ENCODE measurements at places on chromosomes 1 and 21.

DNA sequence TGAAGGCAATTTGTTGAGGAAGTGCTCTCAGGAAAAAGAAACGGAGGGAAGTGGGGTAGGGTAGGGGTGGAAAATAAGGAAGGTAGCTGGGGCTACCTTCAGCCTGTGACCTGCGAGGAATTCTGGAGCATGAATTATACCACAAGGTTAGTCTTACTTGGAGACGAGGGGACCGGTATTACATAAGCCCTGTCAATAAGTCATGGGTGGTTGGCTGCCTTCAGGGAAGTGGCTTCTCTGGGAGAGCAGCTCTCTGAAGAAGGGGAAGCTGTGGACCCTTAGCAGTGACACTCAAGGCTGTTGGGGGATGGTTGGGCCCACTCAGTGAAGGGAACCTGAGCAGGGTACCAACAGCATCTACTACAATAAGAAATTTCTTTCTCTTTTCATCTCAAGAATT lies 111.3 kb downstream of the TNFSF18 start:
- DNase-seq, result no peak

DNA sequence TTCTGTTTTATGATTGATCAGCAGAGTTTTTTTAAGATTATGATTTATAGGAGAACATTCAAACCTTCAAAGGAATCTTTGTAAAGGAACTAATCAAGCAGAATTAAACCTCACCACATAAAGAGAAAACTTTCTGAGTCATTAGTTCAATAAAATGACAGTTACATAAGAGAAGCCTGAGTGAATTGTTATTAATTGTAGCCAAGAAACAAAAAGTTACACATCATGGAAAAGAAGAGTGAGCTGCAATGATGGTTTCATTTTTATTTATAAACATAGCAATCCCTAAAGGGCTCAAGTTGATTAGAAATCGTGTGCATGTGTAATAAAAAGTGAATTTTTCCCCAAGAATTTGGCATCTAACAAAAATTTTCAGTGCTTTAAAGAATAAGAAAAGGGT lies 731.4 kb downstream of the LTN1 start:
- DNase-seq, result no peak

DNA sequence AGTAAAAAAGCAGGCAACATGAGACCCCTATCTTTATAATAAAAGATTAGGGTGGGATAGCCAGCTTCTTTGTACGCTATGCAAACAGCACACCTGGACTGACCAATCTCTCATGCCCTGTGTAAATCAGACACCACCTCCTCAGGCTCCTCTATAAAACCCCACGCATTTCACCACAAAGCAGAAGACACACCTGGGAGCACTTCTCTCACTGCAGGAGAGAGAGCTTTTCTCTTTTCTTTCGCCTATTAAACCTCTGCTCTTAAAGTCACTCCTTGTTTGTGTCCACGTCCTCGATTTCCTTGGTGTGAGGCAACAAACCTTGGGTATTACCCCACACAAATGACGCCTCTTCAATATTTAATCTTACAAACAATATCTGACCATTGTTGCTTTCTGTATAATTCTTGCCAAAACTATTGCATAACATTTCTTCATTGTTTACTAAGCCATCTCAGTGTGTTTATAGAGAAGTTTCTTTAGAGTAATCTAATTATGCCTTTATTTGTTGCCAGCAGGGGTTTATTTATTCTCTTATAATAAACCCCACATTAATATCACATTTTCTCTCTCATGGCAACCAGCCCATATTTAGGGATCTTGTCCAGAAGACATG lies 31.6 kb upstream of the NUF2 start:
- DNase-seq, result no peak

- no peak for DNase-seq
These were observed 78.2 kb upstream of the FGGY start for GRCh38 chr1:59218521-59219236.

- DNase-seq, result no peak
These were observed 3.2 kb downstream of the INKA2 start for GRCh38 chr1:111735858-111736544.

Data from activated CD8-positive, alpha-beta memory T cell treated with anti-CD3 and anti-CD28 coated beads for 1 hour (primary cell).